ENCODE measurements at places on chromosomes 6 and 20.

- DNase-seq = no peak
Measured at GRCh38 chr6:31822036-31822821, 5.3 kb upstream of the HSPA1B start.

DNA sequence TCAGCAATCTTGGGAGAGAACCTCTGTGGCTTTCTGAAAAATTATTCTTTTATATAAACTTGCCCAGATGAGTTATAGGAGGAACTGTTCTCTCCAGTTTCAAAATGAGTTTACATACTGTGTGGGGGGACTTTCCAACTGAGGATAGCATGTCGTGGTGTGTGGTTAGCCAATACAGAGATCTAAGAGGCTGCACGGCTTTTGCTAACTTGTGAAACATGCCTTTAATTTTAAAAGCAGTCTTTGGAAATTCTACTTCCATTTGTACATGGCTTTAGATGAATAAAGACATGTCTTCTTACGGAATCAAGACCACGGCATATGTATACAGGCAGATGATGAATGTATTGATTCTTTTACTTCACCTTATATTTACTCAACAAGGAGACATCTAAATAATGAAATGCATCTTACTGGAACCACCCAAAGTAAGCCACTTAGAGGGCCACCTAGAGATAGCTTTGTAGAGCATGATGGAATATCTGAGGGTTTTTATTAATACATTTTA, 39.8 kb downstream of the HIVEP1 start:
- DNase-seq = peak; percentile 50

DNA sequence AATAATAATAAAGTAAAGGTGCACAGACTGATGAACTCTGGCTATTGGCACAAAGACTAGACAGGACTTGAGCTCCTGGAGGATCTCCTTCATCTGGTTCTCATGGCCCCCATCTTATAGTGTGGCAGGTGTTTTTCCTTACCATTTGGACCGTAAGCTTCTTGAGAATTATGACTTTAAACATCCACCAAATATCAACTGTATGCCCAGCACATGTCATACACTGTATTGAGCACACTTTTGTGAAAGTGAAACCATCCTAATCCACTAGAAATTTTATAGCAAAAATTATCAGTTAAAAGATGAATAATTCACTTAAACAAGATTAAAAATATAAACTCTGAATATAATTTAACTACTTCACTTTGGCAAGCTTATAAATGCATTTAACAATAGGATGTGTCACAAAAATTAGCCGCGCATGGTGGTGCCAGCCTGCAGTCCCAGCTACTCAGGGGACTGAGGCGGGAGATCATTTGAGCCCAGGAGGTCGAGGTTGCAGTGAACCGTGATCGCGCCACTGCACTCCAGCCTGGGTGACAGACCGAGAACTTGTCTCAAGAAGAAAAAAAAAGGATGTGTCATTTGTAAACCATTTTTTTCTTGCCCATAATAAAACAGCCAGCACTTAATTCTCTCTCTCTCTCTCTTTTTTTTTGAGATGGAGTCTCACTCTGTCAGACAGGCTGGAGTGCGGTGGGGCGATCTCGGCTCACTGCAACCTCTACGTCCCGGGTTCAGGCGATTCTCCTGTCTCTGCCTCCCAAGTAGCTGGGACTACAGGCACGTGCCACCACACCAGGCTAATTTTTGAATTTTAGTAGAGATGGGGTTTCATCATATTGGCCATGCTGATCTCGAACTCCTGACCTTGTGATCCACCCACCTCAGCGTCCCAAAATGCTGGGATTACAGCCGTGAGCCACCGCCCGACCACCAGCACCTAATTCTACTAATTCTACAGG, 9.1 kb downstream of the HIVEP2 start:
- DNase-seq = no peak

GRCh38 chr6:7124636-7125035, 16.9 kb downstream of the RREB1 start:
- DNase-seq = no peak

DNA sequence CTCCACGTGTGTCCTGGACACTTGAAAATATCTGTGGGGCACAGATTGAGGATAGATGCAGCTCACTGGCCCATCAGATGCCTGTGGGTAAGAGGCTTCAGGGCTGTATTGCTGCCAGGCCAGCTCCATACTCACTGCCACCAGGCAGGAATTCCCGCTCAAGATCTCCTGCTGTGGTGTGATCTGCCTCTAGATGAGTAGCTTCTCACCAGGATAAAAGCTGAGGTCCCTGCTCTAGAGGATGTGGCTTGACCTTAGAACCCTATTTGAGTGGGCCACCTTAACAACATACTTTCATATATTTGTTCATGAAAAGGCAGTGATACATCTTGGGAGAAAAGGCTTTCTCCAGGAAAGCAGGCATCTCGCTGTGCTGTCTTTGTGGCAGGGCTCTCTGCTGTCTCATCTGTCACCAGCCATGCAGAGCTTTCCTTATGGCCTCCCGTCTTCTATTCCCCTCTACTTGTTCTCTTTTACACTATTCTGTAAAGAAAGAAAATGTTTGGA, 165.7 kb upstream of the RNF217 start:
- DNase-seq = no peak

DNA sequence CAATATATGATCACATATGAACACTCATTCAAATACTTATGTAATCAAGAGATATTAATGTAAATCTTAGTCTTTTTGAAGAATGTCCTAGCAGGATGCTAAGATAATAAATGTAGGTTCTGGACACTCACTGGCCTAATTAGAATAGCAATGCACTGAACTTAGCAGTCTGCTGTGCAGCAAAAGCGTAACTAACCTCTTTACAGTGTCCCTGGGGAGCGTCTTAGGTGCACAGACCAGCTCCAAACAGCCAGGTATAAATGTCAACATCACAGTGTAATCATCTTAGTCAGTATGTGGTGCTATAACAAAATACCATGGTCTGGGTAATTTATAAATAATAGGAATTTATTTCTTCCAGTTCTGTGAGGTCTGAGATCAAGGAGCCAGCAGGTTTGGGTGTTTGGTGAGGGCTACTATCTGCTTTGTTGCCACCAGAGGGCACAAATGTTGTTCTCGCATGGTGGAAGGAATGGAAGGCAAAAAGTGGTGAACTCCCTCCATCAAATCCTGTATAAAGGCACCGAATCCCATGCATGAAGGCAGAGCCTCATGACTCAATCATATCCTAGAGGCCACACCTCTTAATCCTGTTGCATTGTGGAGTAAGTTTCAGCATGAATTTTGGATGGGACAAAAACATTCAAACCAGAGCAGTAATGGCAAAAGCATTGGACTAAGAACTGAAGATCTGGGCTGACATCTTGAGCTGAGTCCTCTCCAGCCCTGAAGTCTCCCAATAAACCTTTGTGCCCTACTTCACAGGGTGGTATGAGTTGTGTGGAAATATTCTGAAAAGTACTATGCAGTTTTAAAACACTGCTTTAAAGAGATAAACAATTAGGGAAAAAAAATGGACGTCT, 41.8 kb upstream of the FOXO3 start:
- DNase-seq = no peak
